Activated CD4-positive, alpha-beta T cell treated with anti-CD3 and anti-CD28 coated beads for 36 hours (primary cell): ENCODE measurements at places on chromosomes 13 and 19. TPM values are rescaled to one million over a fixed set of nuclear protein-coding genes. Genes with fewer than 3 reads are reported as not detected.
A peak's percentile ranks its signal among the peaks of the same experiment; 100 is the strongest.

SIGLEC12 gene
- total RNA-seq = 1.9 TPM

MAP4K1 gene
- 198 TPM for total RNA-seq

ZNF221 gene
- total RNA-seq = 1.8 TPM

LAIR2 gene
- 5.1 TPM for total RNA-seq

ONECUT3 gene
- total RNA-seq = not detected

ZNF439 gene
- total RNA-seq = 10.4 TPM

SLC25A41 gene
- total RNA-seq = 0.64 TPM

SPRY2 gene
- total RNA-seq = 0.32 TPM

KIR2DL3 gene
- not detected for total RNA-seq

PNMA8A gene
- total RNA-seq = not detected

PRKCG gene
- total RNA-seq = 0.25 TPM

ZNF93 gene
- 22.3 TPM for total RNA-seq

PRODH2 gene
- total RNA-seq = not detected

GRCh38 chr13:41434831-41435520, 22.4 kb upstream of the RGCC start:
- H3K4me1 ChIP-seq = no peaks in the 10 kb centered on the region
- H3K4me3 ChIP-seq = no peak overlapping the region
- no peak overlapping the region for H3K27ac ChIP-seq
- H3K36me3 ChIP-seq = no peaks in the 10 kb centered on the region
- no peak for DNase-seq
- H3K27me3 ChIP-seq = no peaks in the 10 kb centered on the region

GRCh38 chr13:63156816-63157215, 1741.2 kb upstream of the PCDH20 start:
- no peaks in the 10 kb centered on the region for H3K27me3 ChIP-seq
- no peak overlapping the region for H3K4me3 ChIP-seq
- H3K36me3 ChIP-seq = no peaks in the 10 kb centered on the region
- no peaks in the 10 kb centered on the region for H3K4me1 ChIP-seq
- no peak overlapping the region for H3K27ac ChIP-seq
- DNase-seq = no peak

GRCh38 chr13:76813000-76813691, 73.1 kb downstream of the KCTD12 start:
- H3K27me3 ChIP-seq = peaks cover 21% of the 10 kb centered on the region
- H3K4me3 ChIP-seq = no peak overlapping the region
- H3K36me3 ChIP-seq = no peaks in the 10 kb centered on the region
- peaks cover 3% of the 10 kb centered on the region for H3K4me1 ChIP-seq
- no peak overlapping the region for H3K27ac ChIP-seq

- peaks cover 15% of the 10 kb centered on the region for H3K27me3 ChIP-seq
- no peak overlapping the region for H3K4me3 ChIP-seq
- no peaks in the 10 kb centered on the region for H3K4me1 ChIP-seq
- H3K27ac ChIP-seq = no peak overlapping the region
- no peak for DNase-seq
Observed at GRCh38 chr19:30367421-30367820, 4.8 kb upstream of the ZNF536 start.

DNA sequence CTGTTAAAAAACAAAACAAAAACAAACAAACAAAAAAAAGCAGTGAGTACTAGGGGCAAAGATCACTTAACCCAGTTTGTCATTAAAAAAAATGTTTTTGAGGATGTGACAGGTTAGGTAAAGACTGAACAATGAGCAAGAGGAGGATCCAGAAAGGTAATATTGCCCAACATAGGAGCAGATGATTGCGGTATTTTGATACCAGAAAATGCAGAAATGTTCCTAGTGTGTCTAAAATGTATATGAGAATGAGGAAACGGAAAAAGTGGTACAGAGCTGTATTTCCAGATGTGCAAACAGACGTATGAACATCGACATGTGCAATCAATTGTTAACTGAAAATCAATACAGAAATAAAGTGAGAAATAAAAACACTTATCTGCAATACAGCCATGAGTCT, 4.9 kb upstream of the LILRA4 start:
- H3K4me1 ChIP-seq = no peaks in the 10 kb centered on the region
- no peak for DNase-seq
- H3K27me3 ChIP-seq = peaks cover 16% of the 10 kb centered on the region
- no peaks in the 10 kb centered on the region for H3K36me3 ChIP-seq
- H3K27ac ChIP-seq = no peak overlapping the region

DNA sequence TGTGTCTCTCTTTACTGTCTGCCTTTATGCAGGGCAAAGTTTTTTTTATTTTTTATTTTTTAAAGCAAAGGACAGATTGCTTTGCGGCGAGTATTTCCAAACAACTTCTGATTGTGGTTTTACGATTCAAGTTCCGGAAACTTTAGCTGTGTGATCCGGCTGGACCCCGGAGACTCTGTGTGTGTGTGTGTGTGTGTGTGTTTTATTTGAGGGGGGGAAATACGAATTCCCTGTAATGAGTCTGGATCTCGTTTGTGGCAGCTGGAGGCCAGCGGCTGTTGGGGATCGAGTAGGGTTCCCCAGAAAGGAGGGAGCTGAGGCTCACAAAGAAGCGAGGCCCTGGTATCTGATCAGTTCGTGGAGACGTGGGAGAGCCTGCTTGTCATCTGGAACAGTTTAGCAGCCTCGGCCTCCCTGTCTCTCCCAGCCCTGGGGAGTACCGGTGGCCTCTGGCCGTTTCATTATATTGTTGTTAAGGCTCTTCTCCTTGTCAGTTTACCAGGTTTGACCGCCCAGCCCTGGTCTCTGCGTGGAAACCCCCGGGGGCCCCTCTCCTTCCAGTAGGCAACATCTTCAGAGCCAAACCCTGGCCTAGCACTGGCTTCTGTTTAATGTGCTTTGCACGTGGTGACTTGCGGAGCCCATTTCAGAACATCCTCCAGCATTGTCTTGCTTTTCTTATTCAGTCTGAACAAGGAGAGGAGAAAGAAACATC, 1.3 kb downstream of the FARP1 start:
- H3K4me1 ChIP-seq = peaks cover 8% of the 10 kb centered on the region
- DNase-seq = no peak
- H3K27me3 ChIP-seq = peaks cover 50% of the 10 kb centered on the region
- no peaks in the 10 kb centered on the region for H3K36me3 ChIP-seq
- H3K4me3 ChIP-seq = peak overlapping the region; percentile 57

- H3K4me3 ChIP-seq = no peak overlapping the region
- H3K27me3 ChIP-seq = no peaks in the 10 kb centered on the region
- DNase-seq = no peak
- H3K27ac ChIP-seq = no peak overlapping the region
- no peaks in the 10 kb centered on the region for H3K36me3 ChIP-seq
Observed at GRCh38 chr13:35292329-35292728, 184.2 kb downstream of the MAB21L1 start.

DNA sequence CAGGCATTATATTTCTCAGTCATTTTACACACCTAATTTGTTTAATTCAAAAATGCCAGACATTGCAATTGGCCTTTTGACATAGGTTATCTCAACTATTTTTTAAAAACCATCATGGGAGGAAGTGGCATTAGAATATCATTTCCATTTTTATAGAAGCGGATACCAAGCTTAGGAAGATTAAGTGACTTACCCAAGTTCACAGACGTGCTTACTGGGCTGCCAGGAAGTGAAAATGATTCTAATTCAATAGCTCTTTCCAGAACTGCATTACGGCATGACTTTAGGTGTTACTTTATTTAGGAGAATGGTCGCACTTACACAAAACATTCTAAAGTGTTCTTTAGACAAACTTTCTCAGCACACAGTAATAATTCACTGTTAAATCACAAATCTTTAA, 231.9 kb downstream of the KLF12 start:
- H3K27me3 ChIP-seq = no peaks in the 10 kb centered on the region
- no peak overlapping the region for H3K4me3 ChIP-seq
- peaks cover 47% of the 10 kb centered on the region for H3K4me1 ChIP-seq
- H3K27ac ChIP-seq = no peak overlapping the region

- no peaks in the 10 kb centered on the region for H3K4me1 ChIP-seq
- H3K4me3 ChIP-seq = no peak overlapping the region
- no peak overlapping the region for H3K27ac ChIP-seq
- DNase-seq = no peak
Observed at GRCh38 chr13:41241626-41242025, 21.8 kb downstream of the MTRF1 start.

DNA sequence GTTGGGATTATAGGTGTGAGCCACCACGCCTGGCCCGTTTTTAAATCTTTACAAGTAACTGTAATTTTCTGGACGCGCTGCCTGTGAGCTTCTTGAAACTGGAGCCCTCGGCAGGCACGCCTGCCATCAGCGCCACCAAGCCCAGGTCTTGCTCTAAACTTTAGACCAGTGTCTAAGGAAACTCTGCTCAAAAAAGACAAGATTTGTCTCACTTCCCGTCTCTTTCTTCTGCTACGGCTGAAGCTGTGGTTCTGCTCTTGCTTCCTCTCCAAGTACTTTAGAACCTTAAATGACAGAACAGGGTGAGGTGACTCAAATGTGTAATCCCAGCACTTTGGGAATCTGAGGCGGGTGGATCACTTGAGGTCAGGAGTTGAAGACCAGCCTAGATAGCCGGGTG, 24.9 kb downstream of the RCN3 start:
- H3K36me3 ChIP-seq = peaks cover 41% of the 10 kb centered on the region
- no peaks in the 10 kb centered on the region for H3K27me3 ChIP-seq
- peak overlapping the region; percentile 97 for H3K27ac ChIP-seq
- peak; percentile 55 for DNase-seq

DNA sequence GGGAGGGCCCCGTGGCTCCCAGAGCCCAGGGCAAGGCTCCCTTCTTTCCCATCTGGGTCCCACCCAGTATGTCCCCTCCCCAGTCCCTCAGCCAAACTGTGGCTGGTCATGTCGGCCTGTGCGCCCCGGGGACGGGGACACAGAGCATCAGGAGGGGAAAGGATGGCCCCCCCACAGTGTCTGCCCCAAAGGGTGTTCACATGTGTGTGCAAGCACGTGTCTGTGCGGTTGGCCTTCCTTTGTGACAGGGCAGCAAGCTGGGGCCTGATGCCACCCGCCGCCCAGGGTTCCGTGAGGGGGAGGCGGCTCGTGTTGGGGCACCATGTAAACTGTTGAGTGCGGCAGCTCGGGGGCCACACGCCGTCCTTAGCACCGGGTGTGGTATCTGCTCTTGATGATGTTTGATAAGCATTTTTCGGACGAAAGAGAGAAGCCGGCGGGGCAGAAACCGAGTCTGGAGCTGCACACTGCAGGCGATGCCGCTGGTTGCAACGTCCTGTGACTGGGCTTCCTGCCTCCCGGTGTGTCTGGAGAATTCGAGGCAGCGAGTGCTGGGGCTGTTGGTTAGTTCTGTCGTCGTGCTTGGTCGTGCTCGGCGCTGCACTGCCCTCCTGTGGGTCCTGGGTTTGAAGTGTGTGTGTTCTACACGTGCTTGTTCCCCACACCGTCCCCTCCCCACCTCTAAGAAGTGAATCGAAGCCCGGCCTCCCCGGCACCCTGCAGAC, 18.4 kb downstream of the GNA11 start:
- no peak overlapping the region for H3K27ac ChIP-seq
- no peaks in the 10 kb centered on the region for H3K27me3 ChIP-seq
- no peaks in the 10 kb centered on the region for H3K36me3 ChIP-seq
- no peak for DNase-seq
- H3K4me3 ChIP-seq = no peak overlapping the region

GRCh38 chr13:70505809-70506208, 397.6 kb upstream of the KLHL1 start:
- no peaks in the 10 kb centered on the region for H3K27me3 ChIP-seq
- H3K4me1 ChIP-seq = no peaks in the 10 kb centered on the region
- no peak overlapping the region for H3K27ac ChIP-seq
- no peak for DNase-seq
- no peak overlapping the region for H3K4me3 ChIP-seq

DNA sequence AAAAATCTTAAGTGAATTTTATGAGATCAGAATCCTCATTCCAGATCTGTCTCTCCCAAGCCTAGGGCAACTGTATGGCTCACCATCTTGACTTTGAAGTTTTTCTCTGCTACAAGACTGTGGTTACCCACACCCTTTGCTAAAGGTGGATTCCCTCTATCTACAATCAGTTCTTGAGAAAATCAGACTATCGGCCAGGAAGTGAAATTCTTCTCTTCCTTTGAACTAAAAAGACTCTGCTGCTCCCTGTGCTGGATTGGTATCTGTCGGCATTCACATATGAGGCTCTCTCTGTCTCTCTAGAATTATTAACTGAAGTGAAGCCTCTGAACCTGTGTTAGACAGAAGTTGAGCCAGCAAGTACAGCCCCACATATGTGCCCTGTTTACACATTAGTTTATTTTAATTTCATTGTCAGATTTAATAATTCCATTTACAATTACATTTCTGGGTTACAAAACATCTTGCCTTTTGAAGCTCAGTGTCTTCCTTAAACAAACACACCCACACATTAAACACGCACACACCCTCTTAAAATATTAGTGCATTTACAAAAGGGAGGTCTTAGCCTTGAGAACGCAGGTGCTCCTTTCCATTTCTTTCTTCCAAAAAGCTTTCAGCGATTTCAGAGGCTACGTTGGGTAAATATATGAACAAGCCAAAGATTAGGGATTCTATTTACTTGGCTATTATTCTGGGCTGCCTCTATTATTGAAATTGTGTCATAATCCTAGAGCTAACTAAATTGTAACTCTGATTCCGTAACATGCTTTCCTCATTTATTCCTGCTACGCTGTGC, 145.7 kb downstream of the MIPEP start:
- H3K4me3 ChIP-seq = no peak overlapping the region
- H3K4me1 ChIP-seq = peaks cover 31% of the 10 kb centered on the region
- H3K27ac ChIP-seq = no peak overlapping the region
- no peaks in the 10 kb centered on the region for H3K36me3 ChIP-seq
- H3K27me3 ChIP-seq = no peaks in the 10 kb centered on the region

- no peak for DNase-seq
- H3K27ac ChIP-seq = no peak overlapping the region
- no peaks in the 10 kb centered on the region for H3K4me1 ChIP-seq
- no peaks in the 10 kb centered on the region for H3K36me3 ChIP-seq
- no peak overlapping the region for H3K4me3 ChIP-seq
Observed at GRCh38 chr19:29098863-29099481, 114.0 kb downstream of the UQCRFS1 start.

GRCh38 chr13:85508683-85509329, 290.4 kb downstream of the SLITRK6 start:
- no peak overlapping the region for H3K27ac ChIP-seq
- no peak overlapping the region for H3K4me3 ChIP-seq
- H3K4me1 ChIP-seq = no peaks in the 10 kb centered on the region
- no peak for DNase-seq

GRCh38 chr13:114142640-114143490, 10.4 kb upstream of the RASA3 start:
- no peaks in the 10 kb centered on the region for H3K27me3 ChIP-seq
- H3K4me3 ChIP-seq = no peak overlapping the region
- H3K36me3 ChIP-seq = no peaks in the 10 kb centered on the region
- H3K4me1 ChIP-seq = peaks cover 1% of the 10 kb centered on the region
- DNase-seq = peak; percentile 73
- H3K27ac ChIP-seq = no peak overlapping the region

- H3K27me3 ChIP-seq = no peaks in the 10 kb centered on the region
- H3K27ac ChIP-seq = no peak overlapping the region
- H3K4me3 ChIP-seq = no peak overlapping the region
- no peak for DNase-seq
- H3K4me1 ChIP-seq = no peaks in the 10 kb centered on the region
Observed at GRCh38 chr13:95239283-95239682, 62.0 kb downstream of the ABCC4 start.

GRCh38 chr19:17751103-17751911, at the start of gene FCHO1:
Gene FCHO1, plus strand, starts transcription at chr19:17751477. Its CDS starts 3,688 bp downstream, at chr19:17755165.
- H3K36me3 ChIP-seq = peaks cover 26% of the 10 kb centered on the region
- no peaks in the 10 kb centered on the region for H3K27me3 ChIP-seq
- peak; percentile 92 for DNase-seq
- H3K4me1 ChIP-seq = peaks cover 64% of the 10 kb centered on the region
- peak within 1 kb of the TSS; percentile 76 for H3K4me3 ChIP-seq

- H3K27me3 ChIP-seq = no peaks in the 10 kb centered on the region
- peak overlapping the region; percentile 77 for H3K27ac ChIP-seq
- H3K36me3 ChIP-seq = peaks cover 9% of the 10 kb centered on the region
- peaks cover 69% of the 10 kb centered on the region for H3K4me1 ChIP-seq
- peak; percentile 18 for DNase-seq
Observed at GRCh38 chr13:74070065-74070464, 64.1 kb downstream of the KLF12 start.
